ENCODE measurements at places on chromosomes 2 and 18.

DNA sequence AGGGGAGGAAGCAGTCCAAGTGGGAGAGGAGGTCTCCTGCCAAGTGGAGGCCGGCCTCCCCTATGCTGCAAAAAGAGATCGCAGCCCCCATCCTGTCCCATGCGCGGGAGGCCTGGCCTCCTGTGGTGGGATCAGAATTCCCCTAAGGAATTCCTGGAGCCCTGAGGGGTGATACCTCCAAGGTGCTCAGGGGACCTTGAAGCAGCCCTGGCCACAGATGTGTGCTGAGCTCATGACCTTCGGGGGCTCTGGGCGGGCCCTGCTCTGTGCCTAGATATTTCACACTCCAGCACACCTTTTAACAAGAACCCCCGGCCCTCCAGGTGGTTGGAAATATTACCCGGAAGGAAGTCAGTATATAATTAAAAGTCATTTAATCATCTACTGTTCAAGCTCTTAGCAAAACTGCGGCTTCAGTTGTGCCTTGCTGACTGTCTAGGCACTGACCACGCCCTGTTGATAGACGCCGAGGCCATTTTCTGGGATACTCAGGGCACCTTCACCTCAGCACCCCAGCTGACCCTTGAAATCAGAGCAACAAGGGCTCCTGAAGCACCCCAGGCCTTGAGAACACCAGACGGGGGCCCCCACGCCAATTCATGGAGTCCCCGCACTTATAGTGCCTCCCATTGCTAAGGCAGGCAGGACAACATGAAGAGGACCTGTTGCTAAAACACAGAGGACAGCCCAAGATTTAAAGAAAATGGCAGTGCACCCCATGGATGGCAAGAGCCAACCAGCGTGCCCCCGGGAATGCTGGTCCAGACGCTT, 119.1 kb downstream of the NDUFA10 start:
- no peak for DNase-seq

DNA sequence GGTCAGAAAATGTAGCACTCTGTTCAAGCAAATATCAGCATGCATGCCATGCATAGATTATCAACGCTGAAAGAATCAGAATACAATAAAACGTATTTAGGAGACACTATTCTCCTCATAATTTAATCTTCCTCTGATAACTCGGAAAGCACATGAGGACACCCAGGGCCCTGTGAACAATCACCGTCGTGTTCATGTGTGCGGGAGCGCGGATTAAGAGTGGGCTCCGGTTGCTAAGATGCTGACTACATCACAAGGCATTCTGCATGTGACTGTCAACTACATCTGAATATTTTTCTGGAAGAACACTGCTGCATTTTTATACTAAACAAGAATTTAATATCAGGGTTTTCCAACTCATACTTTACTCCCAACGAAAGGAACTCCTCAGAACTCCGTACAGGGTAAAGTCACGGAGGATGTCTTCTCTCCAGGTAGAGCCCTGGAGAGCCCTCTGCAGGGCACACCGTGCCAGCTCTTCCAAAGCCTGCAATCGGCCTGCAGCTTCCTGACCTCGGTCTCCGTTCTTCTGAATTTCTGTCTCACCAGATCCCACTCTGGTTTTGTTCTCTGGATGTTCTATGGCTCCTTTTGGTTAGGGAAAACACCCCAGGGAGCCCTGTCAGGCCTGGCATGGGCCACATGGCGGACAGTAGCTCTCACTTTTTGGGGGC, 59.6 kb downstream of the ZNF516 start:
- no peak for DNase-seq

DNA sequence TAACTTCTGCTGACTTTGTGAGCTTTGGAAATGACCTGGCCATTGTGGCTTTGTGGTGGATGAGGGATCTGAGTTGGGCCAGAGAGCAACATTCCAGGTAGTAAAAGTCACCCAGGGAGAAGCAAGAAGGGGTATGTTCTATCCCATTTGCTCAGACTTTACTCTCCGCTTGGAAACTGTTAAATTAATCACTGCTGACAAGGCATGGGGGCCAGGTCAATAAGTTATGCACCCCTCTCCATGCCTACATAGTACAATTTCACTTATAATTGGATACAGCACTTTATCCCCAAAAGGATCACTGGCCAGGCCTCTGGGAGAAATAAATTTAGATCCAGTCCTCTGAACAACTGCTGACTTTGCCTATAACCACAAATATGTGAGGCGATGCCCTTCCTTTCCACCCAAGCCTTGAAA, 92.1 kb downstream of the RPRM start:
- DNase-seq: no peak

DNA sequence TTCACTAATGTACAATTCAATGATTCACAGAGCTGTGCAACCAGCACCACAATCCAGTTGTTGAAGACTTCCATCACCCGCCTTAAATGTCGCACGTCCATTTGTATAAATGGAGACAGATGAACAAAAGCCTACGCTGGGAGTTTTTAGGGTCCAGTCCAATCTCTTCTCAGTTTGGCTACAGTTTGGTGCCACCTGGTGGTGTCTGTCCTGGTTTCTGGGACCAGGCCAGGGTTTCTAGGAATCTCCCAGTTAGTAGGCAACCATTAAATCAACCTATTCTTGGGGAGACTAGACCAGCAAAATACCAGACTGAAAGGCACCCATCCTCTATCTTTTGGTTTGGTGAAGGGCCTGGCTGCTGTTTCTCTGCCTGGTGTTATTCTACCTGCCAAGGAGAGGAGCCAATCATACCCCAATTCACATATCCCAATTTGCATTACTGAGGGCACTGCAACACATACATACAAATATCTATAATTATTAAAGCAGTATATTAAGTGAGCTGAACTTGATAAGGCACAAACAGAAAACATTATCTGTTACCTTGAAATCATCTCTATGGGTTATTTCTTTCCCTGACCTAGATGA, 3.2 kb upstream of the DDX1 start:
- DNase-seq: no peak

DNA sequence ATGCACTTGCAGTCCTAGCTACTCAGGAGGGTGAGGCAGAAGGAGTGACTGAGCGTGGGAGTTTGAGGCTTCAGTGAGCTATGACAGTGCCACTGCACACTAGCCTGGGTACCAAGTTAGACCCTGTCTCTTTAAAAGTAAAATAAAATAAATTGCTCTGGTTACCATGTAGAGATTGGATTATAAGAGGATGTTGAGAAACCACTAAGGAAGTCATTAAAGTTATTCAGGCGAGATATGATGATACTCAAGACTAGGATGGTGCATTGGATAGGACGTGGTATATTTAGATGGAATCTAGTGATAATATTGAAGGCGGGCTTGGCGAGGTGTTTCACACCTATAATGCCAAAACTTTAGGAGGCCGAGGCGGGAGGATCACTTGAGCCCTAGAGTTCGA, 50.6 kb downstream of the BMPR2 start:
- DNase-seq: no peak

- DNase-seq: no peak
Observed at GRCh38 chr18:8215741-8216140, 393.5 kb upstream of the RAB12 start.

GRCh38 chr2:223086370-223086981, 34.5 kb downstream of the KCNE4 start:
- no peak for DNase-seq

GRCh38 chr2:100427627-100428258, 10.3 kb upstream of the CHST10 start:
- no peak for DNase-seq

DNA sequence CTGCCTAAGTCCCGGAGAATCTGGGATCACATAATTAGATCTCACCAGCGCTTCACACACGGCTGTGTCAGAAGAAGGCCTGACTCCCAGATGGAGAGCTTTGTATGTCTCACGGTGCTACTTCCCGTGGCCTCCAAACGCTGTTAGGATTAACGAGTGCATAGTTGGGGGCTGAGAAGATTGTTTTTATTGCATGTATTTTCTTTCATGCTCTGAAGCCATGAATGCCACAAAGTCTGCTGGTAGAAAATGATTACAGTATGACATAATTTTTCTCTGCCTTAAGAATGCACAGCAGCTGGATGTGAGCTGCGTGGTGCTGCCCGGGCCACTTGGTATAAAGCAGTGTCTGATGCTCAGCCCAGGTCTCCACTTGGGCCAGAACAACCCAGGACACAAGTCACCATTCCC, 166.5 kb downstream of the SEPTIN10 start:
- no peak for DNase-seq

GRCh38 chr2:27212626-27213471, 781 bp upstream of the SLC5A6 start:
- no peak for DNase-seq

GRCh38 chr2:220034426-220035130, 407.1 kb downstream of the SLC4A3 start:
- DNase-seq: no peak

GRCh38 chr2:128308889-128309279, 9.8 kb downstream of the HS6ST1 start:
- DNase-seq: no peak

DNA sequence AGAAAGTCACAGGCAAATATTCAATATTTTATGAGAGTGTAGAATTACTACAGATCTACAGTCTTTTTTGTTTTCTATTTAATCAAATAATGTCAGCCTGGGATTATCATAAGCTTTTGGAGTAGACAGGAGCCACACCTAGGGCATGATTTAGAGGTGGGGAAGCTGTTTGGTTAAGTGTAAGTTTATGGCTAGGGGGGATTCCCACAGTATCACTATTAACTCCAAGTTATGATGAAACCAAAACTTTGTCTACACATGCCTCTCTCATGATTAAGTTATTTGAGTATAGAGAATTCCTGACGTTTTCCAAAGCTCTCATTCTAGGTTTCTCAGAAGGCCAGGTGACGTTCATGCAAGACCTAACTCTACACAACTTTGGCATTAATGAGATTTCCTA, 2.1 kb downstream of the SERPINB10 start:
- DNase-seq: no peak

GRCh38 chr2:64114063-64114911, 29.9 kb downstream of the PELI1 start:
- DNase-seq: no peak

DNA sequence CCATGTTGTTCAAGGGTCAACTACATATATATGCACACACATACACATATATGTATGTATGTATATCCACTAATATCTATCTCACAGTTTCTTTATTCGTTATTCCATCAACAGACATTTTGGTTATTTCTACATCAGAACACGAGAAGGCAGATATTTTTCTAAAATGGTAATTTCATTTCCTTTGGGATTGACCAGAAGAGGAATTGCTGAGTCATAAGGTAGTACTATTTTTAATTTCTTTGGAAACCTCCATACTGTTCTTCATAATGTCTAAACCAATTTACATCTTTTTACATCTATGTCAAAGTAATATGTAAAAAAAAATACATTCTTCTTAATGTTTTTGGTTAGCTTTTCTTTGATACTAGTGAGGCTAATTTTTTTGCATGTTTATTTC, 630.7 kb upstream of the GCFC2 start:
- no peak for DNase-seq

- DNase-seq: no peak
Observed at GRCh38 chr18:41526054-41526453, 429.0 kb upstream of the PIK3C3 start.

GRCh38 chr2:38384338-38384737, 7.3 kb upstream of the ATL2 start:
- no peak for DNase-seq

GRCh38 chr2:164935118-164936101, 19.9 kb downstream of the SLC38A11 start:
- no peak for DNase-seq

GRCh38 chr2:230330725-230331124, 3.7 kb downstream of the SP140L start:
- DNase-seq: no peak

GRCh38 chr2:177072090-177072489, 140.5 kb upstream of the HNRNPA3 start:
- no peak for DNase-seq

DNA sequence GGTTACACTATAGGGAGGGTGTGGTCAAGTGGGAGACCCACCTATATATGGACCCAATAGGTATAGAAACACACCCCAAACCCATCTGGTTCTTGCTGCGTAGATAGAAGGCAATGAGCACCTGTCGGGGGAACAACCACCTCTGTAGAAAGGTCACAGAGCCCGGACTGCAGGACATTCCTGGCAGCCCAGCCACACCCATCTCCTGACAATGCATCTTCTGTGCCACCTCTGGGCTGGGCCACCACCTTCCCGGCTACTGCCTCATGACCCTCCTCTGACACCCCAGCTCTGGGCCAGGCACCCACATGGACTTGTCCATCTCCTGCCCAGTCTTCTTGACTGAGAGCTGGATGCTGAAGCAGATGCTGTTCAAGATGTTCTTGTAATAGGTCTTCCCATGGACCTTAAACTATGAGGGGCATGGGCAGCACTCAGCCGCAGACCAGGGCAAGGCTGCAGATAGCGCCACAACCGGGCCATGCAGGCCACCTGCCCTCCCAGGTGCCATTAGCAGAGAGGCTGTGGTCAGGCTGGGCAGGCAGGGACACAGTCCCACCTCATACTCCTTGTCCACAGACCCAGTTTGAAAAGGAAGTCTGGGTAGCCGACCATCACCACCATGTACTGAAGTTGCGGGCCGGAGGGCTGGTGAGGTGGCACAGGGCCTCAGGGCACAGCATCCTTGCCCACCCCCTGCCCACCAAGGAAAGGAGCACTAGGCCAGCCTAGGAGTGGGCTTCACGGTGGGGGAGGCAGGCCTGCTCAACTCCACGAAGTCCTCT, 9.3 kb downstream of the ALPG start:
- no peak for DNase-seq

- no peak for DNase-seq
Observed at GRCh38 chr2:17226941-17227490, 291.2 kb downstream of the RAD51AP2 start.

DNA sequence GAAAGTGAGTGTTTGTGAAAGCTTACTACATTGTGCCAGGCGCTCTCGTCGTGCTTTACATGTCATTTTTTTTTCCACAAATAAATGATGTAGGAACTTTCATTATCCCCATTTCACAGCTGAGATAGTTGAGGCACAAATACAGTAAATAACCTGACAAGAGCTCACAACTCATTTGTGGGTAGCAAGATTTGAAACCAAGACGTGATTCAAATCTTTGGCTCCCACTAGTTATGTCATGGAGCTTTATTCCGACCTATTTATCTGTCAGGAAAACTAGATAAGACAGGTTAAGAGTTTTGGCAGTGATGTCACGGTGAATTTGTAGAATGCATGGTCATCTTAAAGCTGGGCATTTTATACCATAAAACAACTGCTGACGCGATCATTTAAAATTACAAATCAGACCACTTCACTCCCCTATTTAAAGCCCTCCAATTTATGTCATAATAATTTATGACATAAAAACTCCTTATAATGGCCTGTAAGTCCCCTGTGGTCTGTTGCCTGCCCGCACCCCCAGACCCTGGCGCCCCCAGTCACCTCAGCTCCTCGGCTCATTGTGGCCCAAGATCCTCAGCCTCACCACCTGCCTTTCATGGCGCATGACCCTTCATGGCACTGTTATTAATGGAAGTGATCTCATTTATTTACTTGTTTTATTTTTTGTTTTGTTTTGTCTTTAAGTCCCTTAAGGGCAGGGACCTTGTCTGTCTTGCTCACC, 678 bp upstream of the ZNF24 start:
- no peak for DNase-seq

DNA sequence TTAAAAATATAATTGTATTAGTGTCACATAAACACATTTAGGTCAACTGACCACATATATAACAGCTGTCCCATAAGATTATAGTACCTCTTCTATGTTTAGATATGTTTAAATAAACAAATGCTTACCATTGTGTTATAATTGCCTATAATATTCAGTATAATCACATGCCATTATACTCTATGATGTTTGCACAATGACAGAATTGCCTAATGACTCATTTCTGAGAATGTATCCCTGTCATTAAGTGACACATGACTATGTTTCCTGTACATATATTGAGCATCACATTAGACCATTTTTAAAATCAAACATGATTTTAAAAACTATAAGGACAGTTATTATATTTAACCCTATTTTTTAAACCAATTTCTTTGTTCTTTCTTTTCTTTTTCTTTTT, 89.8 kb downstream of the HS6ST1 start:
- DNase-seq: no peak

All from RWPE2 (cell line).